CD4-positive, CD25-positive, alpha-beta regulatory T cell (primary cell): ENCODE measurements at places on chromosomes 6 and 20. TPM values are rescaled to one million over a fixed set of nuclear protein-coding genes. Genes with fewer than 3 reads are reported as not detected.

DNA sequence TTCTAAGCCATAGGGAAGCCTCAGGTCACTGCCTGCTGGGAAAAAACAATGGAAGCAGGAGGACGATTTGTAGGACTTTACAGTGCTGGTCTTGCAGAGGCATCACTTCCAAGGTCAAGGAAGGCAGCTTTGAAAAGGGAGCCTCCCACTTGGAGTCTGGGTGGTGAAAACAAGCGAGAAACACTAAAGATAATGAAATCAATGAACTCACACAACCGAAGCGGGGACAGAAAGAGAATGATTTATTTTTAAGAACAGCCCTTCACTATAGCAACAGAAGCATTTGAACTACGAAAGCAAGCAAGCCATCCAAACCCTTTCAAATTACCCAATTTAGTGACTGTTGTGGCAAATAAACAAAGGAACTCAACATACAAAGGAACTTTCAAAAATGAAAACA, 227.5 kb downstream of the THBS2 start:
- DNase-seq = no peak

DNA sequence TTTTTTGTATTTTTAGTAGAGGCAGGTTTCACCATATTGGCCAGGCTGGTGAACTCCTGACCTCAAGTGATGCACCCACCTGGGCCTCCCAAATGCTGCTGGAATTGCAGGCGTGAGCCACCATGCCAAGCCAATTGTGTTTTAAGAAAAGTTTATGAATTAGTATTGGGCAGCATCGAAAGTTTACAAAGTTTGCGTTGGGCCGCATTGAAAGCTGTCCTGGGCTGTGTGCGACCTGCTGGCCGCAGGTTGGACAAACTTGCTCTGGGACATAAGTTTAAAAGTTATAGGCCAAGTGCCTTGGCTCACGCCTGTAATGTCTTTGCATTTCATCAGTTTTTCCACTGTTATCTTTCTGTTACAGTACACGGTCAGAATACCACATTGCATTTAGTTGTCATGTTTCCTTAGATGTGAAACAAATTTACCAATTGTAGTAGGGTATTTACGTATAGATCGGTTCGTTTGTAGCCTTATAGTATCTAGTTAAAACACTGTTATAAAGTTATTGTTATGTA, 39.5 kb downstream of the ASXL1 start:
- no peak for DNase-seq

DNA sequence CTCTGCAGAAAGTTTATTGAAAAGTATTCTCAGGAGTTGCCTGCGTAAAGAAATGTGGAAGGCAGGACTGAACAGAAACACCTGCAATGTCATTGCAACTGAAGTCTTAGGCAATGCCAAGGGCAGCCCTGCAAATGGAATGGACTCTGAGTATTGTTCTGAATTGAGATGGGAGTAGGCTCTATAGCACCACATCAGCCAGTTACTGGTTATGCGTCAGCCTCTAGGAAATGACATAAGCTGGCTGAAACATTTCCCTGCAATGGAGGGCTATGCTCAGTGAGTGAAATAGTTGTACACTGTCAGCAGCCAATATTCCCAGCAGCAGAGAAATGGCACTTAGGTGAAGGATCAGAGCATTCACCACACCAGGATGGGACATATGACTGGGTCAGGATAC, 13.8 kb upstream of the GJE1 start:
- DNase-seq = no peak

Gene ZBTB46
- 0.09 TPM for polyA plus RNA-seq
